ENCODE measurements at places on chromosomes 16 and 17.

GRCh38 chr16:15538507-15538906 lies 104.1 kb downstream of the BMERB1 start:
- DNase-seq: no peak

- no peak for DNase-seq
These were observed 436.4 kb upstream of the DYNLRB2 start for GRCh38 chr16:80104401-80104800.

GRCh38 chr16:77434530-77435271 lies at the start of gene ADAMTS18:
ADAMTS18 (minus strand) TSS chr16:77435034; CDS start chr16:77434695, 339 bp downstream.
- DNase-seq: no peak

GRCh38 chr17:58330997-58331814 lies 2.6 kb upstream of the TSPOAP1 start:
- DNase-seq: peak; percentile 83

GRCh38 chr16:4046221-4046620 lies 70.0 kb downstream of the ADCY9 start:
- no peak for DNase-seq

- DNase-seq: no peak
These were observed 87.0 kb upstream of the TBX2 start for GRCh38 chr17:61312406-61313295.

- DNase-seq: no peak
These were observed 253.8 kb upstream of the PMFBP1 start for GRCh38 chr16:72425571-72426341.

GRCh38 chr16:54952195-54952594 lies 21.5 kb downstream of the IRX5 start:
- DNase-seq: no peak

DNA sequence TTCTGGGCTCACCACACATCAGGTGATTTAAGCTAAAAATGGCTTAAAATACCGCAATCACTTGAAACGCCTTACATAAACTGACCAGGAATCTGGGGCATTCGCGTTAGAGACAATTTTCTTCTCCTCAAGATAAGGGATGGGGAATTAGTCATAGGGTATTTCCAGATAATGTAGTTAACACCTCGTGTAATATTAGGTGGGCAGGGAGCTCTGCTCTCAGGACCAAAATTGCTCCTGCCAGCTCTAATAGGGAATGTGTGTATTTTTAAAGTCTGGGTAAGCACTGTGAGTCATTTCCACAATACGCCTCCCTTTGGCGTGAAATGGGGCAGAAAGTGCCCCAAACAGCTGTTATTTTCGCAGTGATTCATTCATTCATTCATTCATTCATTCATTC lies 408.6 kb downstream of the MAF start:
- DNase-seq: no peak

- peak; percentile 90 for DNase-seq
These were observed 30.7 kb upstream of the SSTR2 start for GRCh38 chr17:73133911-73134649.

DNA sequence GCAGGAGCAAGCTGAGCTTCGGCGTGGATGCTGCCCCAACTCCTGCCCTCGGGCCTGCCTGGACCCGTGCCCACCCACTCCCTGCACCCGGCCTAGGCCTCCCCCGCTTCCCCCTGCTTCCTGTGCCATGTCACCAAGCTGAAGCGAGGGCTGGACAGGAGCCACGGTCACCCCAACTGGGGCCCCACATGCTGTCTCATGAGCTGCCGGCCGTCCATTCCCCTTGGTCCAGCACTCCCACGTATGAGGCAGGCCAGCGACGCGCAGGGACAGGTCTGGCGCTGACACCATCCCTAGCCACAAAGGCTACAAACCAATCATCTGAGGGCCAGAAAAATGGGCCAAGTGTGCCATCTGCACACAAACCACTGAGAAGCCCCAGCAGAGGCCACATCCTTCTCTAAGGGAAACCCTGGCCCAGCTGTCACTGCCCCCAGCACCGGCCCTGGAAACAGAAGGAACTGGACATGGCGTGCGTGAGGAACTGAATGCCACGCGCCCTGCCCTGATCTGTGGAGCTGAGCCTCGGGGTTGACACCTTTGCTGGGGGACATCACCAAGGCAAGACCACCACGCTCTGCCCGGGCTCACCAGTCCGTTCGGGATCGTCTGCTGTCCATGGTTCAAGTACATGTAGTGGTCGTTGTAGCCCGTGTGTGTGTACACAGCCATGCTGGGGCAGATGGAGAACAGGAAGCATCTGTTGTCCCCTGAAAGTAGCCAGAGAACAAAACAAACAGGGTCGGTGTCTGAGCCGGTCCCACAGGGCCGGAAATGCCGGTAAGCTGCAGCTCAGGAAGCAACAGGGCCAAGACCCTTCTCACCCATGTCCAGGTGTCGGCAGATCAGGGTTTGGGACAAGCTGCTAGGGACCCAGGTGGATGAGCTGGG lies 22.2 kb downstream of the MEAK7 start:
- DNase-seq: no peak

DNA sequence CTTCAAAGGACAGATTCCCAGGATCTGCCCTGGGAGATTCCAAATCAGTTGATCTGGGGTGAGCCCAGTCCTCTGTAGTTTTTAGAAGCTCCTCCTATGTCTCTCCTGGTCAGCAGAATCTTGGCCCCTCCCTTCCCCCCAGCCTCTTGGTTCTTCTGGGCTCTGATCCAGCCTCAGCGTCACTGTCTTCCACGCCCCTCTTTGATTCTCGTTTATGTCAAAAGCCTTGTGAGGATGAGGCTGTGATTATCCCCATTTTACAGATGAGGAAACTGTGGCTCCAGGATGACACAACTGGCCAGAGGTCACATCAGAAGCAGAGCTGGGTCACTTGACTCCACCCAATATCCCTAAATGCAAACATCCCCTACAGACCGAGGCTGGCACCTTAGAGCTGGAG lies 840 bp upstream of the CDH5 start:
- DNase-seq: peak; percentile 25

DNA sequence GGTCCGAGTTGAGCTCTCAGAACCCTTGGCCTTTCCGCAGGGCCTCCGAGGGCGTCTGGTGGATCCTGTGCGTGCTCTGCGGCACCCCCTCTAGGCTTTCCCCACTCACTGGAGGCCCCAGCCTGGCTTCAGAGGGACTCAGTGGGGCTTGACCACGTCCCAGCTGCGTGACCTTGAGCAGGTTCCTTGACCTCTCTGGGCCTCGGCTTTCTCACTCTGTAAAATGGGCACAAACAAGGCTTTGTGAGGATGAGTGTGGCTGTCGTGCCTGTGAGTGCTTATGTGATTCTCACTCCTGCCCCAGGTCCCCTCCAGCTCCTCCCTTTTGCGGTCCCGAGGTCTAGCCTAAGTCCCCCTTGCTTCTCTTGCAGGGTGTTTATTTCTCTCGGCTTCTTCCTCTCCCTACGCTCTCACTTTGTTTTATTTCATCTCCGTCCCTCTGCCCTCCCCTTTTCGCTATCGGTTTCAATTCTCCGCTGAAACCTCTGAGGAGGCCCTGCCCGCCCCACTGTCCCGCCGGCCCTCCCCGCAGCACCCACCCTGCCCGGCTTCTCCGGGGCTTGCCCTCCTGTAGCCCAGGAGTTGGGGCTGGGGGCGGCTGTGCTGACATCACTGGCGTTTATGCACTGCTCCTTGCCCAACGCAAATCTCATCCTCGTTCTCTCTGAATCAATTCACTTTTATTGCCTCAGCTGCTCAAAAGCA lies 82.3 kb upstream of the CBX4 start:
- DNase-seq: no peak

- DNase-seq: peak; percentile 90
These were observed 34.0 kb downstream of the PGS1 start for GRCh38 chr17:78412403-78412802.

DNA sequence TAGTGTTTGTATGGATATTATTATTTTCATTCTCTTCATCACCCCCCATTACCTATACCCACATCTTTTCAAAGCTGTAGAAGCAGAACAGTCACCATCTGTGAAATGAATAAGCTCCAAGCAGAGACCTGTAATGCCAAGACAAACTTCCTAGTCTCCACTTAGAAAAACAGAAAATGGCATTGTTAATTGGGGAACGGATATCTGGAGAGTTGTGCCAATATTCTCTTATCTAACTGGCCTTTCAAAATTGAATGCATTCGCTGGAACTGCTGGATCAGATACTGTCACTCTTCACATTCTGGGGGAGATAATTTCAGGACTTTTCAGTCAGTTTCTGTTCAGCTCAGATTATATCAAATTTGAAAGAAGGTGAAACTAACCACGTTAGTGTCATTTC lies 464.4 kb upstream of the GOT2 start:
- DNase-seq: no peak

DNA sequence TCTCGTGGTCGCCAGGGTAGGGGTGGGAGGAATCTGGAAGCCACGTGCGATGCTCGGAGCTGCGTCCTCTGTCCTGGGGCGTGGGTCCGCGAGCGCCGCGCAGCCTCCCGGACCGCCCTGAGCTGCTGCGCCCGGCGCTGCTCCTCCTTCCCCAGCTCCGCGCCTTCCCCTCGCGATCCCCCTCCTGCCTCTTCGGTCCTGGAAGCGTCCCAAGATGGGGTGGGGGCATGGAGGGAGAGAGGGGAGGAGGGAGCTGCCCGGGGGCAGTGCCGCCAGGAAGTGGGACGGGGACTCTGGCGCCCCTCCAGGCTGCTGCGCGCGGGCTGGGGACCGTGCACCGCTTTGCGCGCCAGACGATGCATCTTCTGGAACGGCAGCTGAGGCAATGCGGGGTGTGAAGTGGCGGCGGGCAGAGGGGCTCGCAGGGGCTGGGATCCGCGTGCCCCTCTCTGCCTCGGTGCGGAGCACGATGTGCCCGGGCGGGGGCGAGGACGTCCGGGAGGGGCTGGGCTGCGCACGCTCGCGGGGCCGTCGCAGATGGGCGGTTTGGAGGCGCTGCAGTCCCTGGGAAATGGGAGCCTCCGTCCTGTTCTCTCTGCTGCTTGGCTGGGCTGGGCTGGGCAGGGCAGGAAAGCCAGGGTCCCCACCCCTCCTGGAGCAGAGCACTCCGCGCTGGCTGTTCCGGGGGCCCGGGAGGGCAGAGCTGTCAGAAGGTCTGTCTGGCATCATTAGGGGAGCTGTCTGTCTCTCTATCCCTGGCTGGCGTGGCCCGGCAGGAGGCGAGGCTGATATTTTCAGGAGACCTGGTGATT lies 388.0 kb downstream of the SEC14L1 start:
- DNase-seq: no peak

GRCh38 chr16:54930005-54930868 lies at the start of gene IRX5:
IRX5 (plus strand) TSS chr16:54930865; CDS start chr16:54931199, 334 bp downstream.
- DNase-seq: peak; percentile 49

GRCh38 chr17:79677646-79678045 lies 53.1 kb upstream of the ENPP7 start:
- DNase-seq: no peak

DNA sequence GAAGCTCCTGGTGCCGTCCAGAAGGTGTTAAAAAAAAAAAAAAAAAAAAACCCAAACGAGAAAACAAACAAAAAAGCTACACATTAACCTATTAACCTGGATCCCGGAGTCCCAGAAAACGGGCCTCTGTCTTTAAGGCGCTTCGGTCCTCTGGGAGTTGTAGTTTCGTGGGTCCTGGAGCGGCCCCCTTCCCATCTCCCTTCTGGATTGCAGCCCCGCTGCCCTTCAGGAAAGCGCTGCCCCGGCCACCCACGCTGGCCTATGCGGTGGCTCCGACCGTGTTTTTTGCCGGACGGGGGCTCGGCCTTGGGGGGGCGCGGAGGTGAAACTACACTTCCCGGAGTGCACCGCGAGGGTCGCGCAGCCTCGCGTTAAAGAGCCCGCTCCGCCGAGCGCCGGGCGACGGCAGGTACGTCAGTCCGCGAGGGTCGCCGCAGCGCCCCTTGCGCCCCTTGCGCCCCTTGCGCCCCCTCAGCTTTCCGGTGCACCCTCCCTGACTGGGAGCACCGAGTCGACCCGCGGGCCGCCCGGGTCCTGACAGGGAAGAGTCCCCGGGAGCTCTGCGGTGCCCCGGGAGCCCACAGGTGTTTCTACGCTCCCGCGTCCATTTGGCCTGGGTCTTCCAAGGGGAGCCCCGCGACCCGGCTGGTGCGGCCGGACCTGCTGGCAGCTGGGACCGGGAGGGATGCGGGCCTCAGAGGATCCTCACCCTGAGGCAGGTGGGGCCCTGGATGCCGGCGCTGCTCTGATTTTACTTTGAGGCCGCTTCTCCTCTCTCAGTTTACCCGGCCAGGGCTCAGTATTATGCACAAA lies at the start of gene FCSK:
Gene FCSK (plus strand): TSS at position 374 of the 813 bp plus-strand sequence. CDS start 8,596 bp downstream, outside the sequence.
- DNase-seq: peak; percentile 52

DNA sequence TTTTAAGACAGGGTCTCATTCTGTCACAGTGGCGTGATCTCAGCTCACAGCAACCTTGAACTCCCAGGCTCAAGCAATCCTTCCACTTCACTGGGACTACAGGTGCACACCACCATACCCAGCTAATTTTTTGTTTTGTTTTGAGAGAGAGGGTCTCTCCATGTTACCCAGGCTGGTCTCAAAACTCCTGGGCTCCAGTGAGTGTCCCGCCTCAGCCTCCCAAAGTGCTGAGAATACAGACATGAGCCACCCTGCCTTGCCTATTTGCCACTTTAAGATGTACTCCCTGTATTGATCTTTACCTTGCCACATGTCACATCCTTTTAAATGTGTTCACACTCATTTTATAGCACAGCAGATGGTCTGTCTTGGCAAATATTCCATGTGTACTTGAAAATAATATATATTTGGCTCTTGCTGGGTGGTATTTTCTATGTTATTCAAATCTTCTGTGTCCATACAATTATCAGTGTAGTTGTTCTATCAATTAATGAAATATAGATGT lies 50.5 kb downstream of the VMP1 start:
- no peak for DNase-seq

- no peak for DNase-seq
These were observed 6.9 kb downstream of the DOK4 start for GRCh38 chr16:57479205-57479975.
